Stimulated activated CD4-positive, alpha-beta T cell treated with anti-CD3 and anti-CD28 coated beads, Interleukin-2, amount 100 ng/mL, for 4 hours (primary cell): ENCODE measurements at places on chromosomes 2 and 18.
A peak's percentile ranks its signal among the peaks of the same experiment; 100 is the strongest.

- no peak for DNase-seq
Observed at GRCh38 chr18:13577781-13578180, 148.6 kb downstream of the FAM210A start.

DNA sequence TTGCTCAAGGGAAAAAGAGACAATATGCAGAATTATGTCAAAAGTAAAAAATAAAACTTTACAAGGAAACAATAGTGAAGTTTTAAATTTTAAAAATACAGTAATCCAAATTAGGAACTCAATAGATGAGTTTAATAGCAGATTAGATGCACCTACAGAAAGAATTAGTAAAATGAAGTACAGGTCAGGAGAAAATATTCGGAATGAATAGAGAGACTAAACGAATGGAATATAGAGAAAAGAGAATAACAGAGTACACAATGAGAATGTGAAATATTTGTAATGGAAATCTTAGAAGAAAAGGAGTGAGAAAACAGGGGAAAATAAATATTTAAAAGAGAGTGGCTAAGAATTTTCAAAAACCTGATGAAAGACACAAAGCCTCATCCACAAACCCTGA lies 275.7 kb upstream of the MMADHC start:
- DNase-seq: no peak

GRCh38 chr2:160898581-160899307 lies 261.5 kb upstream of the TANK start:
- DNase-seq: no peak

DNA sequence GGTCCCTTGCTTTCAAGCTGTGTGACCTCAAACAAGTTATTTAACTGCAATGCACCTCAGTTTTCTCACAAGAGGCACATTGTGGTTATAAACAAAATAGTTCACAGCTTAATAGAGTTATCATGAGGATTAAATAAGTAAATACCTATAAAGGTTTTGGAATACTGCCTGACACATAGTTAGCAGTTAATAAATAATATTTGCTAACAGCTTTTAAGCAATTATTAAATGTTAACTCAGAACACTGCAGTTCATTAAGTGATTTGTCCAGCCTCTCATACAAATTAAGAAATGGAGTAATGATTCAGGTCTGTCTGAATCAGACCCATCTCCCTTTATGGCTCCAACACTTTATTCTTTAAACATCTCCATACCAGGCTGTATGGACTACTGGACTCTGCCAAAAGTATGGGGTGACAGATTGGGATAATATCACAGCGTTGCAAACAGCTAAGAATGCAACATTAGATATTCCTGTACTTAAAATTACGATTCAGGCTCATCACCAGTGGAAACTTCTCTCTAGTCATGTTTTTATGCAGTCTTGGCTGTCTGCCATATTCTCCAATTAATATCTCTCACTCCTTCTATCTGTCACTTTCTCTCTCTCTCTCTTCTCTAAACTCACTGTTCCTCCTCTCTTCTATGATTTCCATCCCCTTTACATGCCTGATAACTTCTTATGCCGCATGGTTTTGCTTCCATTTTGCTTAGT lies 370.6 kb upstream of the UBE2E3 start:
- DNase-seq: no peak

DNA sequence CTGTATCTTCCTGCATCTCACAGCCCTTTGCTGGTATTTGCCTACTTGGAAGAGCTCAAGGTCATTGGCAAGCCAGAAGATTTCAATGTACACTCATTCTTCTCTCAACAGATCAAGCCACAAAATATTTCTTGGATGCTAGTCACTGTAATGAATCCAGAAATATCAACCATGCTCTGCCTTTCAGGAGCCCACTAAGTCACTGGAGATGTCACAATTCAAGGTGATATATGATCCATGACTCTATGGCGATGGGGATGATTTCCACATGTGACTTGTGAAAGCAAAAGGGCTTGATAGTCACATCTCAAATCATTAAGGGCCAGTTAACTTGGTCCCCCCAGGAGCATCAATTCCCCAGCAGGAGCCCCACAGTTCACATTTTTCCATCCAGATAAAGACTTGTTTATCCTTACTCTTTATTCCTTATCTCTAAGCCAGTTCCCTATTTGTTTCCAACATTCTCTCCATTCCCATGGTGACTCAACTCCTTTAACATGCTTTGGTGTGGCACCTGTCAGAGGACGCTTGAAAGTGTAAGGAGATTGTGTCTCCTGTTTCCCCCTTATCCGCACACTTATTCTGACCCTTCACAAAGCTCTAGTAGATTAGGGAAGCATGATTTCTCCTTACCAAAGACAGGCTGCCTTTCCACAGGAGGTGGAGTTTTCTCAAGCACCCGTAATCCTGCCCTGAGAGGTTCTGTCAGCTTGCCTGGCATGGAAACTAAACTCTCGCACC lies 15.8 kb downstream of the PKDCC start:
- DNase-seq: no peak

DNA sequence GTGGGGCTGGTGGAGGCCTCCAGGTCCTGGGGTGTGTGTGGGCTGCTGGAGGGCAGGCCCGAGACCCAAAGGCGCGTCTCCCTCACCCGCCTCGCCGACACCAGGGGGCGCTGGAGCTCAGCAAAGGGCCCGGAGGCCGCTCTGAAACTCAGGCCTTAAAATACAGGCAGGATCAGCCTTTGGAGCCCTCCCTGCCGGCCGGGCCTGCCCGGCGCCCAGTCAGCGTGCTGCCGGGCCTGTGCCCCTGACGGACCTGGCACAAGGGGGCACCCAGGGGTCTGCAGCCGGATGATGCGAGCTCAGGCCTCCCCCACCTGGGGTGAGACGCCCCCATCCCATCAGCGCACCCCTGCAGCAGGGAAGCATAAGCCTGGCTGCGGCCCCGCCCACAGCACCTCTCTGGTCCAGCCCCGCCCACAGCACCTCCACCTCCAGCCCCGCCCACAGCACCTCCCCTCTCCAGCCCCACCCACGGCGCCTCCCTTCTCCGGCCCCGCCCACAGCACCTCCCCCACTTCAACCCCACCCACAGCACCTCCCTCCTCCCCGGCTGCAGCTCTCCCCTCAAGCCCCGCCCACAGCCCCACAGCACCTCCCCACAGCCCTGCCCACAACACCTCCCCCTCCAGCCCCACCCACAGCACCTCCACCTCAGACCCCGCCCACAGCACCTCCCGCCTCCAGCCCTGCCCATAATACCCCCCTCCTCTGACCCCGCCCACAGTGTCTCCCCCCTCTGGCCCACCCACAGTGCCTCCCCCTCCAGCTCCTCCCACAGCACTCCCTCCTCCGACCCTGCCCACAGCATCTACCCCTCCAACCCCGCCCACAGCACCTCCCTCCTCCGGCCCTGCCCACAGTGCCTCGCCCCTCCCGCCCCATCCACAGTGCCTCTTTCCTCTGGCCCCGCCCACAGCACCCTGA lies 92.8 kb upstream of the OTOS start:
- peak; percentile 56 for DNase-seq

GRCh38 chr2:75833386-75833785 lies 122.7 kb upstream of the GCFC2 start:
- DNase-seq: no peak

- DNase-seq: no peak
Observed at GRCh38 chr18:69659142-69659651, 258.5 kb downstream of the DOK6 start.

- DNase-seq: no peak
Observed at GRCh38 chr2:200829258-200829655, 17.5 kb downstream of the BZW1 start.

DNA sequence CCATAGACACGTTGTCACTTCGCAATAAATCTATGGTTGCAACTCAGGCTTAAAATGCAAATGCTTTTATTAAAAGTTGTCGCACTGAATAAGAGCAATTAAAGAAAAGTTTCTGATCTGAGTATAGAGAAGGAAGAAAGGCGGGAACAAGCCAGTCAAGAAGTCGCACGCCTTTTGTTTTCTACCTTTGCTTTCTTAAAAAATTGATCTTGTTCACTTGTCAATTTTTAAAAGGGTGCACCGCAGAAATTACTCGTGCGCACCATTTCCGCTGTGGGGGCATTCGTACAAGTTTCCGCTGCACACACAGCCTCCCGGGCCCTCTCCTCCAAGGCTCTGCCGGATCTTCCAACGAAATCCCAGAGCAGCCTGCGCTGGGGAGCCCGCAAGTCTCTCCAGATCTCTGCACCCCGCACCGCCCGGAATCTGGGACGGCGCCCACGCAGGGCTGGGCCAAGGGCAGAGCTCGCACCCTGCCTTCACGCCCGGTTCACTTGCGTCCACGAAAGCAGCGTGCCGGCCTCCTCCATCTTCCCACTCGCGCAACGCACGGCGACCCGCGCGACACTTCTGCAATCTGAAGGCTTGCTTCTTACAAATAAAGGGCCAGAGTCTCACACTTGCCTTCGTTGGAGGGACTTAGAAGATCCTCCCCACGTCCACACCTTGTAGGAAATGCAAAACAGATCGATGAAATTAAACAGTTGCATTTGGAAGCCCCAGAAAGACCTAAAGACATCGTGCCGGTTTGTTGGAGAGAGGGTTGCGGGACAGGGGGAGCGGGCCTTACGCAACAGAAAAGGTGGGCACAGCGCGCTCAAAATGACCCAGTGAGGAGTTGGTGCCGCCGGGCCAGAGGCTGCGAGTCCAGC lies 2.6 kb upstream of the SALL3 start:
- no peak for DNase-seq

- no peak for DNase-seq
Observed at GRCh38 chr2:11833601-11834000, 87.2 kb downstream of the LPIN1 start.

DNA sequence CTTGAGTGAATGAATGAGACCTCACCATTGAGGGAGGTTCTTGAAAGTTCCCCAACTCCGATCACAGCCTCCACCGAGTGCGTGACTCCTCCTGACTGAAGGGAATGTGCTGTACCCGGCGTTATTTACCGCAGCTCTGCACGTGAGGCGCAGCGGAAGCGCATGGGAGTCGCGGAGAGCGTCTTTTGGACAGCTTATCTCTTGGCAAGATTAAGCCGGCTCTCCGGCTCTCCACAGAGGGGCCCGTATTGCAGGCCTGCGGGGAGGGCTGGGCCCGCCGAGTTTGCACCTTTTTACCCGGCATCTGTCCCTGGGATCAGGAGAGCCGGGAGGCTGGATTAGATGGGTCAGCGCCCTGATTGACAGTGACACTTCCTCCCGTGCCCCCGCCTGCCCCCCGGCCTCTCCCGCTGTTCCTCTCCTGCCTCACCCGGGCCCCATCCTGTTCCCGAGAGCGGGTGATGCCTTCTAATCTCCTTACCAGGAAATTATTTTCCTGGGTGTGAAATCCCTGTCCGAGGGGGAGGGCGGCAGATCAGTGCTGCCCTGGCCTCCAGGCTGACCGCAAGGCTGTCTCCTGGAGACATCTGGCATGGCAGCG lies 176.3 kb downstream of the INHBB start:
- no peak for DNase-seq

DNA sequence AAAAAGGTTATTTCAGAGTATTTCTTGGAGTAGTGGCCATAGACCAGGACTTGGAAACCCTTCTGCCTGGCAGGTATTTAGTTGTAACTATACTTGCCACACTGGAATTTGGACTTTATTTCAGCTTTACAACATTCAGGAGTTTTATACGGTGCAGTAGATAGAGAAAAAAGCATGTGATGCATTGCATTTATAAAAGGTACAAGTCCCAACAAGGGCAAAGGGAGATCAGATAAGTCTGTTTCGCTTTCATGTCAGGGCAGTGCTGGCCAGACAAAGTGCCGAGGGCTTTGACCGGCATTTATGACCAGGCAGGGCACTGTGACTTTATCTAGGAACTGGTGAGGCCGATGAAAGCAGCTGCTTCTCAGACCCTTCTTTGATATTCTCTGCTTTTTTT lies 145.4 kb downstream of the RTN4 start:
- no peak for DNase-seq

DNA sequence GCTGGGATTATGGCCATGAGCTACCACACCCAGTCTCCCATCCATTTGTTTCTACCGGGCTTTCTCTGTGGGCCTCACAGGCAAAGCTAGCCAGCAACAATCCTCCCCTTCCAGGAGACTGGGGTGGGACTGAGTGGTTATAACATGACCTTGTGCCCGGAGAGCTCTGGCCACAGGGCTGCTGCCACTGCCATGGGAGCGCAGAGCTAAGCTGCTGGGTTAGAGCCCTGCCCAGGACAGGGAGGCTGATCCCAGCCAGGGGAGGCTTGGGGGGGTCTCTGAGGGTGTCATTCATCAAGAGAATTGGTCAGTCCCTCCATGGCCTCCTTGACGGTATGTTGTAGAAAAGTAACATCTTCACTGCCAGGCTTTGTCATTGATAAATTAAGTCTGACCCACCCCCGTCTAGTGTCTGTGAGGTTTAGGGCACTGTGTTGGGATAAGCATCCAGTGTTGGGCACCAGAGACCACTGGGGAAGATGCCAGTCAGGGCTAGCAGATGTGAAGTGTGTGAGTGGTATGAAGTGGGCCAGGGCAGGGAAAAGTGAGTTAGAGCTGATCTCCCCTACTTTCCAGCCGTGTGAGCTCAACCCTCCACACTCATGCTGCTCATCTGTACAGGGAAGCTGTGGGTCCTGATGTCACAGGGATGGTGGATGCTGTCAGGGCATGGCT lies 368.4 kb upstream of the HS6ST1 start:
- no peak for DNase-seq
